Hematopoietic multipotent progenitor cell (in vitro differentiated cells): ENCODE measurements at places on chromosomes 5 and 9. TPM values are rescaled to one million over a fixed set of nuclear protein-coding genes. Genes with fewer than 3 reads are reported as not detected.

GHR gene
- total RNA-seq: under 0.01 TPM

GRCh38 chr5:134111741-134112647 is 2.5 kb upstream of the TCF7 start:
- no peak for DNase-seq

GRCh38 chr9:94895668-94896067 is 169.2 kb downstream of the AOPEP start:
- DNase-seq: no peak

DNA sequence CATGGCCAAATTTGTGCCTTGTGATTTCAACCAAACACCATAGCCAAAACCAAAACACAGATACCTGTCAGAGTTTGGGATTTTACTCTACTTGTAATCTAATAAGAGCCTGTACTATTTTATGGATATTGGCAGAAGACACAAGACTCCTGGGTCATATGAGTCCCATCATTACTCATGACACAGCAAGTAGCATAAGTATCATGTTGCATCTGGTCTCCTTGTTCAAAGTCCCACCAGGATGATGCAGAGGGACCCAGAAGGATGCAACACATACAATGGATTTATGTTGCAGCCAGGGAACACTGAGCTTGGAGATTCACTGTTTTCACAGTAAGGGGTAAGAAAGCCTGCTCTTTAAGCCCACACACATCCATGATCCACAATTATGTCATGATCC is 13.2 kb upstream of the ACO1 start:
- no peak for DNase-seq

- no peak for DNase-seq
Measured at GRCh38 chr5:73434907-73435306, 13.7 kb downstream of the FOXD1 start.
